GM23248 (cell line): ENCODE measurements at places on chromosomes 6 and 20.

DNA sequence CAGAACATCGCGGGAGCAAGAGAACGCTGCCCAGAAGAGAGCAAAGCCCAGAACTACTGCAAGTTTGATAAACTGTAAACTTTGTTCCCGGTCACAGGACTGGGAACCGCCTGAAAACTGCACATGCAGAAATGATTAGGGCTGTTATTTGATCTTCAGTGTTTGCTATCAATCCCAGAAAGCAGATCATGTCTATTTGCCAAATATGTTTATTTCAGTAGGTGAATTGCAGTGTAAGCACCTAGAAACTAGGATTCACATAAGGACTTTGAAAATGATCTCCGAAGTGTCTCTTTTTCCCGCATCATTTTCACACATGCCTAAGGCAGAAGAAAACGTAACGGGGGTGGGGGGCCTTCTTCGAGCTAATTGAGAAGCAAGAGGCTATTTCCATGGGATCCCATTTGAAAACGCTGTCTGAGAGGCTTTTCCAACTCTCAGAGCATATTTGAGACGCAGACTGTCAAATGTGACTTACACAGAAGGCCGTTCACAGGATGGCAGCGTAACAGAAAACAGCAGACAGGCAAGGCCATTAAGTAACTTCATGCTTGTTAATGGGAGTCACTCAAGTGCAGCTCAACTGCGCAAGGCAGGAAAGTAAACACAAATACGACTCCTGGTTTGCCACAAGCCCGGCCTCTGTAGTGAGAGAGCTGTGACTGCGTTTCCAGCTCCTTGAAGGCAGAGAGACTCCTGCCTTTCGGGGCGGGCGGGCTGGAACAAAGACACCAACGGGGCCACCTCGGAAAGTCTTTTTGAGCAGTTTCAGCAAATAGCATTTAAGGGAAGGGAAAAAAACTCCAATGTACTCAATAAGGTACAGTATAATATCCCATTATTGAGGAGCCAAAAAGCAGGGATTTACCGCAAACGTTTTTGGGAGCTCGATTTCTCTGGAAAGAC is 144.7 kb upstream of the ZNF217 start:
- DNase-seq, result peak; percentile 96

- DNase-seq, result no peak
Observed at GRCh38 chr20:3661814-3662665, 1.2 kb downstream of the GFRA4 start.

GRCh38 chr20:59214606-59215547 is 51.3 kb downstream of the ZNF831 start:
- peak; percentile 2 for DNase-seq

- DNase-seq, result no peak
Observed at GRCh38 chr20:8062756-8063155, 43.2 kb upstream of the TMX4 start.

DNA sequence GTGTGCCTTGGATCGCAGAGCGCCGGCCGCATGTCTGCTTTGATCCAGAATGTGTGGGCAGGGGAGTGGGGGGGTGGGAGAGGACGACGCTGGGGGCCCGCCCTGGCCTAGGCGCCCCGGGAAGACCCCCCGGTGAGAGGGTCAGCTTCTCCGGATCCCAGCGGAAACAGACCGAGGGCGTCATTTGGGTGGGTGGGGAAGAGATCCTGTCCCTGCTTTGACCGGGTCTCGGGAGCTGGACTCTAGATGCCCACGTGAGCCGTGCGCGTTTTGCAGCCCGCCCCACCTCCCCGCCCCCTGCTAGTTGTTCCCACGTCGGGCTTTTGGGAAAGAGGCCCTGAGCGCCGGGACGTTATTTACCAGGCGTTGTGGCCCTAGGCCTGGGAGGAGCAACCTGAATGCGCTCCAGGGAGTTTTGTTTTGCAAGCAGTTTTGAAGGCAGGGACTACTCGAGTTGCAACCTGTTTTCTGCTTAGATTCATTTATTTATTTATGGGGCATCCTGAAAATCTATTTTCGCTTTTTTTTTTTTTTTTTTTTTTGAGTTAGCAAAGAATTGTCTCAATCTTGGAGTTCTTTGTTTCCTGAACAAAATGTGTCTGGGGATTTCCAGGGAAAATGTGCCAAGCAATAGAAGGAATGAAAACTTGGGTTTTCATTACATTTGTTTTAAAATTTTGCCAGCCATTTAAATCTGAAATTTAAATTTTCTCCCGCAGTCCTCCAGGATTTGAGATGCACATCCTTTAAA is 1.6 kb downstream of the DSP start:
- peak; percentile 96 for DNase-seq

GRCh38 chr6:141851063-141851462 is 281.7 kb upstream of the GJE1 start:
- DNase-seq, result no peak

GRCh38 chr20:25288291-25289181 is 40.7 kb downstream of the PYGB start:
- DNase-seq, result no peak

- no peak for DNase-seq
Observed at GRCh38 chr6:70282919-70283461, 19.9 kb downstream of the COL9A1 start.

GRCh38 chr6:170090561-170090960 is 200.3 kb downstream of the DLL1 start:
- no peak for DNase-seq

- peak; percentile 5 for DNase-seq
Observed at GRCh38 chr6:107061125-107062020, 33.4 kb downstream of the MTRES1 start.

DNA sequence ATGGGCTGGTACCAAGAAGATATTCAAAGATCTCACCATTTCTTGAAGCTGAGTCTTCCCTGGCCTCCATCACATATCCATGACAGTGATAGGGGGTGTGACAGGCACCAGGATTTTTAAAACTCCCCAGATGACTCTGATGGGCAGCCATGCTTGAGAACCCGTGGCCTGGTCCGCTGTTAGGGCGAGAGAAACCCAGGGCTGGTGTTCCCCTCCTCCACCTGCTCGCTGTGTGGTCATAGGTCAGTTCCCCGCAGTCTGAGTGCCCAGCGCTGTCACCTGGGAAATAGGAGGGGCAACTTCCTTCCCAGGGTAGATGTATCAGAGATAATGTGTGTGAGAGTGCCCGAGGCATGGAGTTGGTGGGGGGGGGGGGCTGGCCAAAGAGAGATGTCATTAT is 50.9 kb downstream of the TMEM242 start:
- DNase-seq, result no peak
